Stomach (tissue), 19 donors: ENCODE measurements at places on chromosomes 13 and 19. TPM values are rescaled to one million over a fixed set of nuclear protein-coding genes. Genes with fewer than 3 reads are reported as not detected.

VSTM1 gene
- total RNA-seq: not detected

DNA sequence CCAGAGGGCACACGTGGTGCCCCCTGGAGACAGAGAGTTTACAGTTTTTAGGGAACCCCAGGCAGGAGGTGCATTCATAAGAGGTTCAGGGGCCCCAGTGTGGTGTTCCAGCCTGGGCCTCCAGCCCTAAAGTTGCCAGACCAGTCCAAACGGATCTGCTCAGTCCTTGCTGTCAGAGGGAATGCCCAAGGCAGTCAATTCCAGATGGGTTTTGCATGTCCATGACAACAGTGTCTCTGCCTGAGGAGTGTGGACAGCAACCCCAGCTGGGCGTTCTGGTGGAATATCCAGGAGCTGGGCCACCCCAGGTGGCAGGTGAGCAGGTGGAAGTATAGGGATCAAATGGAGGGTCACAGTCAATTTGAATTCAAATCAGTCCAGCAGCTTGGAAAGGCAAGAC is 25.3 kb downstream of the FBXO27 start:
- no peak for DNase-seq

ATP1A3 gene
- total RNA-seq: not detected

SRRM5 gene
- total RNA-seq: not detected

KLK2 gene
- total RNA-seq: not detected

- DNase-seq: no peak
Observed at GRCh38 chr13:33578786-33579185, 239.2 kb upstream of the RFC3 start.

- no peak for DNase-seq
Observed at GRCh38 chr13:28204043-28204442, 65.7 kb downstream of the PAN3 start.

DNA sequence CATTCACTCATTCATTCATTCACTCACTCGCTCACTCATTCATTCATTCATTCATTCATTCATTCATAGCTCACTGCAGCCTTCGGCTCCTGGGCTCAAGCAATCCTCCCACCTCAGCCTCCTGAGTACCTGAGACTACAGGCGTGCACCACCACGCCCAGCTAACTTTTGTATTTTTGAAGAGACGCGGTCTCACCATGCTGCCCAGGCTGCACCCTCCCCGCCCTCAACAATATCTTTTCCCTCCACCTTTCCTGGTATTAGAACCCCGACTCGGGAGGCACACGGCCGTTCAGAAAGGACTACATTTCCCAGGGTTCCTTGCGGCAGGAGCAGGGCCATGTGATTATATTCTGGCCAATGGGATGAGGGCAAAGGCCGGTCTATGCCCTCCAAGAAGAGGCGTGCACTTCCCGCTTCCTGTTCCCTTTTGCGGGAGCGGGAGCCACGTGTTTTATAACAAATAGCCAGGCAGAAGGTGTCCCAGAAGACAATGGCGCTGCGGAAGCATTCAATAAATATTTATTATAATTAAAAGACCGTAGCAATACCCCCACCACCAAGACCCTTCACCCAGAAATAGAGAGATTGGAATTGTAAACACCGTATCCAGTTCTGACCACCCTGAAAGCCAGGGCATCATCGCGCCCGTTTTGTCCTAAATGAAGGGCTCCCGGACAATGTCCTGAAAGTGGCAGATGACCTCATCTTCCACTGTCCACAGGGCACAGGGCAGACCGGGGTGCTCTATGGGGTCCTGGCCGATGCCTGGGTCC is 15.9 kb downstream of the TICAM1 start:
- peak; percentile 88 for DNase-seq

DNA sequence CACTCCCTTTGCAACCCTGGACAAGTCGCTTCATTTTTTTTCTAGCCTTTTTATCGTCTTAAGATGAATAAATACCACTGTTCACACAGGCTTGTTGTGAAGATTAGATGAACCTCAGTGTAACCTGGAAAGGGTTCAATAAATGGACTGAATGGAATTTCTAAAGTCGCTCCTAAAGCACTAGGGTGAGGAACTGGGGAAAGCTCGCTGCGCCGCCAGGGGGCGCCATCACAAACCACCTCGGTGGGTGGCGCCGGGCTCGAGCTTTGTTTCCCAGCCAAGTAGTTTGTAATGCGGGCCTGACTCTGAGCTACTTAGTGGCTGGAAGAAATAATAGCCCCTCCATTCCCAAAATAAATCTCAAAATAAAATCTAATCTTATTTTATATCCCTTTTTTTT is 2.2 kb upstream of the CEACAM6 start:
- peak; percentile 61 for DNase-seq

- DNase-seq: no peak
Observed at GRCh38 chr19:30519607-30520205, 147.5 kb downstream of the ZNF536 start.

DNA sequence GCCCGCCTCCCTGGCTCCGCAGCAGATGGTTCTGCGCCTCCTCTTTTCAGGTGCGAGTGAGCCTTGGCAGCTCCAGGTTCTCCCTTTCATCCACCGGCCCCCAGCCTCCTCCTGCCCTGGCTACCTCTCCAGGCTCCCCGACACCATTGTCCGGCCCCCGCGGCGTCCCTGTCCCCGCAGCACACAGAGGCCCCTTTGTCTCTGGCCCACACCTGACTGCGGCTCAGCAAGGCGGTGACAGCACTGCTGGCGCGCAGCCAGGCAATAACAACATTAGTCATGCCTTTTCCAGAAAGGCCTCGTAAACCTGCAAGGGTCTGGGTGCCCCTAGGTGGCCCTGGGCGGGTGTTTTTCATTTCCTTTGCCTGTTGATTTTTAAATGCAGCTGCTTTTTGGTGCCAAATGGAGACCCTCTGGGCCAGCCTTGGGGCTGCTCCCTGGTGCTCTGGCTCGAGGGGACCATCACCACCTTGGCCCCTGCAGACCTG is 73.2 kb upstream of the MEDAG start:
- DNase-seq: peak; percentile 88

NCAN gene
- 1.7 TPM for total RNA-seq

DNA sequence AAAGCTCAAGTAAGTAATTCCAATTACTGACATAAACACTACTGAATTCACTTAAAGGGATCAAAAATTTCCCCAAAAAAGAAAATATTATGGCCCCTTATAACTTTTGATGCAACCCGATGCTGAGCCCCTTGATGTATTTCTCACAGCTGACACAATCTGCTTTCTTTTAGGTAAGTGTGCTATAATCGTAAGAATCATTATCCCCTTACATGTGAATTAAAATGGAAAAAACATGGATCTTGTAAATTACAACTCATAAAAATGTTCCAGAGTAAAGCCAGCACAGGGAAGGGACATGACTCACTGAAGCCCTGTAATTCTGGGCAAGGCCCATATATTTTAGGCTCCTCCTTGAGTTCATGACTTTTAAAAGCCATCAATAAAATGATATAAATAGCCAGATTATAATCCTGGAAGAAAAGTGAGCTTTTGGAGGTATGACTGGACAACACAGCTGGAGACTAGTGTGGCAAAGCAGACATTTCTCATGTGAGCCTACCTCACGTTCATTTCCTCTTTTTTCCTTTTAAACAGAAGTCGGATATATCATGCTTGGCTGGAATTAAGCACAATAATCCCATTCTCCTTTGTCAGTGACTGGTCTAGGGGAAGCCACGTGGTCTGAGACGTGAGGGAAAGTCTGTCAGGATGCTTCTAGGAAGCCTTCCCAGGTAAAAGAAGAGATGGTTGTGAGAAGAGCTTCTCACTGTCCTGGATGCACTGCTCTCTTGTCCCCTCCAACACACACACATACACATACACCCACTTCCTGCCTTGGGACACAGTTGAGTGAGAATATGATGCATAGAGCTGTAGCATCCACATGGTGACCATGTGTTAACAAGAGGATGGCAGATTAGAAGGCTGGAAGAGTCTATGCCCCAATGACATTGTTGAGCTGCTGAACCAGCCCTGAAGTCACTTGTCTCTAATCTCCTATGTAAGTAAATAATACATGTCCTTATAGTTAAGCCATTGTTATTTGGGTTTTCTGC is 165.4 kb downstream of the RGCC start:
- DNase-seq: no peak

IL4I1 gene
- total RNA-seq: not detected

- no peak for DNase-seq
Observed at GRCh38 chr13:90750021-90750420, 597.5 kb upstream of the MIR17HG start.

ZNF85 gene
- 16.9 TPM for total RNA-seq

DNA sequence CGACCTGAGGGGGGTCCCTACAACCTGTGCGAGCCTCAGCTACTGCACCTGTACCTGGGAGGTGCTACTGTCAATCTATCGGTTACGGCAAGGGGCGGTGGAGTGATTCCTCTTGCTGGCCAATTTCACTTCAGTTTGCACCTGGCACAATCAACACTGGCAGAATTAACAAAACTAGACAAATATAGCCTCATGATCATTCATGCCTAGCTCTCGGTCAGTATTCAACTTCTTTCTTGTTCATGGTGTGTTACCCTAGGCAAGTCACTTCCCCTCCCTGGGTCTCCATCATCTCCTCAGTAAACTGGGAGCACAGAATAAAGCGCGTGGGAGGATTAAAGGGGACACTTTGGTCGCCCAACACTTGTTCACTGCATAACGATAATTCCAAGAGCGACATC is 618 bp downstream of the HAUS8 start:
- no peak for DNase-seq

CCDC8 gene
- total RNA-seq: not detected

- DNase-seq: no peak
Observed at GRCh38 chr13:29730253-29730652, 120.2 kb downstream of the UBL3 start.

DNA sequence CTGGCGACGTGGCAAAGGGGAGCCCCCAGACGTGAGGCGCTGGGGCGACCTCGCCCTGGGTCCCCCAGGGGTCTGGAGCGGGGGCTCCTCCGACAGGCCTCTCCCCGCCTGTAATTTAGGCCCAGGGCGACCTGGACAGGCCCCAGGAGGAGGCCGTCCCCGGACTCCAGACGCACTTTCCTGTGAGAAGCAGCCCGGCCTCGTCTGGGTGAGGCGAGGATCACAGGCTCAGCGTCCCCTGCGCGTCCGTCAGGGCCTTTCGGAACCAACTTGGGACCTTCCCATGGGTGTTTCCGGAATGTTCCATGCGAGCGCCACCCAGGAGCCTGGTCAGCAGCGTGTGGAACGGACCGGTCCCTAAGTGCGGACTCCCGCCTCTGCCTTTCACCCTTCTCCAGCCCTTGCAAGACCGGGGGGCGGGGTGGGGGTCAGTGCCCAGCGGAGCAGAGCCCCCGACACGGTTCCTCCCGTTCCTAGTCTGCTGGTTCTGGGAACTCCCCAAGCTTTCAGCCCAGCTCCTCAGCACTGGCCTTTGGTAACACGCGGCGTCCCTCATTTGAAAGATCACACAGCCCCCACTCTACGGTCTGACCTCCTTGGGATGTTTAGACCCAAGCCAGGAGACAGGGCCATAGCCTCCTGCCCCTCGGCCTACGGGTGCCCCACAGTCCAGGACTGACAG is 1.1 kb upstream of the GRTP1 start:
- no peak for DNase-seq

- no peak for DNase-seq
Observed at GRCh38 chr13:42232671-42233070, 39.3 kb upstream of the AKAP11 start.

DNA sequence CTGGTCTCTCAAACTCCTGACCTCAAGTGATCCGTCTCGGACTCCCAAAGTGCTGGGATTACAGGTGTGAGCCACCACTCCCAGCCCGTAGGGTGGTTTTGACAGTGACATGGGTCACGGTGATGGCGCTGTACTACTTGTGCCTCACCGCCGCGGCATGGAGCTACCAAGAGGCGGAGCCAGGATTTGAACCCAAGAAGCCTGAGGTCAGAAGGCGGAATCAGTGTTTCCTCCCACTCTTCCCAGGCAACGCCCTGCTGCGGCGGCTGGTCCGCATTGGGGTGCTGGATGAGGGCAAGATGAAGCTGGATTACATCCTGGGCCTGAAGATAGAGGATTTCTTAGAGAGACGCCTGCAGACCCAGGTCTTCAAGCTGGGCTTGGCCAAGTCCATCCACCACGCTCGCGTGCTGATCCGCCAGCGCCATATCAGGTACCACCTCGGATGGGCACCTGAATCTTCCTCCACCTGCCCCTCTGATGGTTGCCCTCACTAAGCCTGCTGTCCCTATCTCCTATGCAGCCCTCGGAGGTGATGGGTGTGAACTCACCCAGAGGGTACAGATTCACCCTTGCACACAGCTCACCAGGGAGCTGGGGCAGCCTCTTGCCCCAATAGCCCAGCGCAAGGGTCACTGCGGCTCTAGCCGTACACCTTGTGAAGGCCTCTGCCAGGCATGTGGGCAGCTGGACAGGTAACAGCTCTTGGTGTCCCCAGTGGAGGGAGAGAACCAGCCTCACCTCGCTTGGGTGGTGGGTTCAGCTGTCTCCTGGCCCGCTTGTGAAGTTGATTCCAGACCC is 5.6 kb downstream of the RPS9 start:
- no peak for DNase-seq

GRCh38 chr13:31885994-31886393 is 145.6 kb upstream of the FRY start:
- DNase-seq: no peak

GPI gene
- 306 TPM for total RNA-seq

GRCh38 chr19:54459282-54460229 is 4.0 kb downstream of the LENG9 start:
- no peak for DNase-seq

KCNN4 gene
- total RNA-seq: 33.9 TPM

KLK1 gene
- total RNA-seq: 55.0 TPM

PRSS57 gene
- total RNA-seq: not detected

DNA sequence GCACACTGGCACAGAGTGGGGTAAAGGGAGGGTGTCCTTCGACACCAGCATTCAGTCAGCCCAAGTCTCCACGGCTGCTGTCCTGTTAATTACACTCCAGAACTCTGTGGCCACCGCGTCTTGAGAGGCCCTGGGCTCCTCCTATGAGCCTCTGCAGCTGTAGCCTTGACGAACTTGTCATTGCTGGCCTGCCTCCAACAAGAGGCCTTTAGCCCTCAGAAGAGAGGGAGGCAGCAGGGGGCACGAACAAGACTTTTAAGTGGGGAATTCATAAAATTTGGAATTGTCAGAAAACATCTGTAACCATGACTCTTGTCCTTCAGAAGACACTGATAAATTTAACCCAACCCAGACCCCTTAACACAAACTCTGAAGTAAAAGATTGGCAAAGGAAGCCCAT is 241.9 kb downstream of the UQCRFS1 start:
- DNase-seq: peak; percentile 58

LAMP1 gene
- 44.0 TPM for total RNA-seq

CGB7 gene
- total RNA-seq: not detected

N4BP2L1 gene
- total RNA-seq: 46.1 TPM

GRCh38 chr13:21020581-21020980 is 40.8 kb downstream of the LATS2 start:
- DNase-seq: no peak

- no peak for DNase-seq
Observed at GRCh38 chr13:96052656-96053002, 572 bp downstream of the UGGT2 start.

DNA sequence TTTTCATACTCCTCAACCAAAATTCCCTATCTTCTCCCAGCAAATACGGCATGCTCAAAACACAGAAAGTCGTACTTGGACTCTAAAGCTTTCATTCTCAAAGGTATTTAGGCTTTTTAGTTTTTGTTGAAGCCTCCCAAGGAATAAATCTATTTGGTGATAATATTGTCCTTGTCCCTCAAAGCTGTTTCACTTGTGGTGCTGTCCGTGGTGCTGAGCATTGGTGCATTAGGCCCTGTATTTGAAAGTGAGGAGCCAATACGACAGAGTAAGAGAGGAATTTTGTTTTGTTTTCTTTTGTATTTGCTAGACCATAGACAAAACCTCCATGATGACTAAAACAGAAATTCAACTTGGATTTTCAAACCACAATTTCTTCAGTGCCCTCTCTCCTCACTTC is 3.2 kb upstream of the LGALS13 start:
- DNase-seq: peak; percentile 58
